ENCODE measurements at places on chromosomes 11 and 22.

DNA sequence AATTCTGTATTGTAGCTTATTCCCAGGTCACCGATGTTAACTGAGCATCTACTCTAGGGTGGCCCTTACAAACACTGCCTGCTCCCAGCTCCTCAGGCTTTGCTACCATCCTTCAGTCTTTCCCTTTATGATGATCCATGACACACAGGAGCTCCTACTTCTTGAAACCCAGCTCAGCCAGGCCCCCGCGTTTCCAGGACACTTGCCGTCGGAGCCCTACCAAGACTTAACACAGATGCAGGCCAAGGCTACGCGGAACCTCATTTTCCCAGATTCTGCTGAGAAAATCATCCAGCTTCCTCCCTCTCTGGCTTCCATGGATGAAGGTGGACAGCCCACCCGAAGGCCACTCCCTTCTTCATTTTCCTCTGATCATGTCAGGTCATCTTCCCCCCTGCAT lies 18.6 kb downstream of the IGSF9B start:
- no peak for DNase-seq

DNA sequence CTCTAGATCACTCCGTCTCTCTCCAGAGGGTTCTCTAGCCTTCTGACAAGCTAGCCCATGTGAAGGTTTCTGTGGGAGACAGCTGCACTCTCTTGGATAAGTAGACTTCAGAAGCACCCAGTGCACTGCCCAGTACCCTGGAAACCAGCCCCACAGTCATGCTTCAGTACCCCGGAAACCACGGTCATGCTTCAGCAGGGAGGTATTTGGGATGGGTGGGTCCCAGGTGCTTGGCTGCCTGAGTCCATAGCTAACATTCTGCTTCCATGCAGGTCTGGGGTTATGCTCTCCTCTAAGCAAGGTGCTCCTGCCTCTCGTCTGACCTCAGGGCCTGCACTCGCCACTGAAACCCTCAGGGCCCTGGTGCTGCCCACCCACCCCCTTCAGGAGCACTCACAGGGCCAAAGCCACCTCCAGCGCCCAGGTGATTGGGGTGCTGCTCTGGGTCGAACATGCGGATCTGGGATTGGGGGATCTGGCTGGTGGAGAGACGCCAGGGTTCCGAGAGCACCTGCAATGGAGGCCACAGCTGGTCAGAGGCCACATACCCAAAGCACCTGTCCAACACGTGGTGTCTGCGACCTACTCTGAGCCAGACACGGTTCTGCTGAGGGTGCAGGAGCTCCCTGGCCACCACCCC lies 7.3 kb upstream of the SYCE3 start:
- DNase-seq = no peak

DNA sequence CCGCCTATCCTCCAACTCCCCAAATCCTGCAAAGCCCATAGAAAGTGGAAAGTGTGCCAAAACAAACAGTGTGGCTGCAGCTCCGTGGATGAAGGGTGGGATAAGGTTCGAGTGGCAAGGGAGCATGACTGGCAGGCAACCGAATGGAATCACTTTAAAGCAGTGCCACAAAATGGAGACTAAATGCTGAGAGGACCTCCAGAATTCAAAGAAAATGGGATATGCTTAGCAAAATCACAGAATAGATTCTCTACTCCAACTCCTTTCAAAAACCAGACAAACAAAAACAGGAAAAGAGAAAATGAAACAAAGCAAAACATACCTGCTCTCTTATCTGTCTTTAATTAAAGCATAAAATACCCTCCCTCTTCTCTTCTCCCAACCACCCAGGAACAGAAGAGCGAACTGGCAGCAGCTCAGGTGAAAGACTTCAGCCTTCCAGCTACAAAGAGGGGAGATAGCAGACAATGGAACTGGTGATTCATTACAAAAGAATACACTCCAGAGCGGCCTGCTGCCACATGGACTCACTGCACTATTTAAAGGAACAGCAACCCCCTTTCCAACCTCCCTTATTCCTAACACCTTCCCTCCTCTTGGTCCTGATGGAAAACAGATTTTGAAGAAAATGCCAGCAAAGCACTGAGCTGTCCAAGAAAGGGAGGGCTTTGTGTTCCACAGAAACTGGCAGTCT lies 118.5 kb downstream of the APOL5 start:
- DNase-seq = peak; percentile 48

DNA sequence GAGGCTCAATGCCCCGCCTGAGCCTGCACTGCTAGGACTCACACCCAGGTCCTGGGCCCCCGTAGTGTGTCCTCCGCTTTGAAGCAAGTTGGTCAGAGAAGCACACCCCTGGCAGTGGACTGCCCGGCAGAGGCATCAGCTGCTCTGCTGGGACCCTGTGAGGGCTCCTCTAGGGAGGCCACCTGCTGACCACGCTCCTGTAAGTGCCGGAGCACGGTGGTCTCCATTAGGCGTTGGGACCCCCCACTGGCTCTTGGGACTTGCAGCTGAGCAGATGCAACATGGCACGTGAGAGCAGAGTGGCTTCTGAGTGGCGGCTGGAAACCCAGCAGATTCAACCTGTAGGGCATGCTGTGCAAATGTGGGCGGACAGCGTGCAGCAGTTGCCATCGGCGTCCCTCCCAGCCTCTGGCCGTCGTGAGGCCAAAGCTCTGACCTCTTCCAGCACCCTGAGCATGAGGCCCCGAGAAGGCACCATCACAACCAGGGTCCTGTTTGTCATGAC lies 16.9 kb downstream of the MRGPRG start:
- DNase-seq = no peak

GRCh38 chr11:95123556-95123955 lies 33.9 kb downstream of the ENDOD1 start:
- DNase-seq = no peak

- no peak for DNase-seq
Measured at GRCh38 chr11:131823772-131824171, 453.4 kb downstream of the NTM start.

DNA sequence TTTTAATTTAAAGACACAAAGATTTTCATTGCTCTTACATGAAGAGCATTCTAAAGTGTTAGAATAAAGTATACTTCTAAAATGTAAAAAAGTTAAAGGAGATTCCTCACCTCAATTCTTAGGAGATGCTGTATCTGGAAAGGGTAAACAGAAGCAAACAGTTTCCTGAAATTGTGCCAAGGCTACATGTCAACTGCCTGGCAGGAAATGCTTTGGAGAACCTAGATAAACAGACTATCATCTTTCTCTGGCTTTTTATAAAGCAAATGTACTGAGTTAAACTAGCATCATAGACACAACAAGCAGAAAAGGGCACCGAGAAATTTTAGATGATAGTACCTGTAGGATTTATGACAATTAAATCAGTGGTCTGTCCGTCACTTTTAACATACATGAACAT lies 24.7 kb upstream of the AKIP1 start:
- no peak for DNase-seq

DNA sequence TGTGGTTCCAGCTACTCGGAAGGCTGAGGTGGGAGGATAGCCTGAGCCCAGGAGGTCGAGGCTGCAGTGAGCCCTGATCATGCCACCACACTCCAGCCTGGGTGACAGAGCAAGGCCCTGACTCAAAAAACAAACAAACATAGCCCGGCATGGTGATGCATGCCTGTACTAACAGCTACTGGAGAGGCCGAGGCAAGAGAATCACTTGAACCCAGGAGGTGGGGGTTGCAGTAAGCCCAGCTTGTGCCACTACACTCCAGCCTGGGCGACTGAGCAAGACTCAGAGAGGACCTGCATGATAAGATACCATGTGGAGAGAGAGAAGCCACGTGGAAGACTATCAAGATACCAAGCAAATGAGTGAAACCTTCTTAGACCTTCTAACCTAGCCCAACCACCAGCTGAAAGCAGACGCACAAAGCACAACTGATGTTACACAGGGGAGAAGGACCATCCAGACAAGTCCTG lies 36.1 kb downstream of the AMBRA1 start:
- no peak for DNase-seq

GRCh38 chr11:5151713-5152153 lies 2.8 kb downstream of the OR52A1 start:
- no peak for DNase-seq

DNA sequence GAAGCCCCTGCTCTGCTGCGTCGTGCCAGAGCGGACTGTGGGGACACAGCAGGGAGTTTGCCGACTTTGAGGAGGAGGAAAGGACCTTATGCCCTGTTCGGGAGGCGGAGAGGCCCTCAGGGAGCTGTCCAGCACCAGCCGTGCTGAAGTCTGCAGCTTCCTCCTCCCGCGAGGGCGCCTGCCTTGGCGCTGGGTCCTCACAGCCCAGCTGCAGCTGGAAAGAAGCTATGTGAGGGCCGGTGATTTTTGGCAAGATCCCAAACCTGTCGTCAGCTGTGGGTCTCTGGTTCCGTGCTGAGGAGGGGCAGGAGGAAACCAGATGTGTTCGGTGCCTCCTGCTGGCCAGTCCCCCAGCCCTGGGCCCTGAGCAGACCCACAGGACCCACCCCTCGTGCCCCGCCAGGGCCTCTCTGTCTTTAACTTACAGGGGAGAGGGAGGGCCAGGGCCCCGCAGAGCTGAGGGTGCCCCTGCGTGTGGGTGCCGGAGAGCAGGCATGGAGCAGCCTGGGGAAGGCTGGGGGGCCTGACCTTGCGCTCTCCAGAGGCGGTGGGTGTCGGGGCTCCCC lies 12.0 kb downstream of the BRSK2 start:
- peak; percentile 65 for DNase-seq

DNA sequence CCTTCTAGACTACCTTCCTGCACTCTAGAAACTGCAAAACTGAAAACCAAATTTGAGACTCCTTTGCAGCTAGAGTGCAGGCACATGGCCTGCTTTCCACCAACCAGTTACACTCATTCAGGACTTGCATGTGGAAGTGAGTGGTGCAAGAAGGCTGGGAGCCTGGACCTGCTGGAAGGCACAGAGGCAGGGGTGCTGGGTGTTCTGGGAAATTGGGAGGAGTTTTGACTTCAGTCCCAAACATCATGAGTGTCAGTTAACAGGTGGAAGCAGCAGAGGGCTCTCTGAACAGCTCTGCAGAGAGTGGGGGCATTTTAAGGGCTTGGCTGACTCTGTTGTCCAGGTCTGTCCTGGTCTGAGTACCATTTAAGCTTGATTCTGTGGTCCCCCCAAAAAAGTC lies 49.3 kb upstream of the SYT13 start:
- DNase-seq = no peak

GRCh38 chr11:109036011-109036410 lies 371.1 kb downstream of the DDX10 start:
- no peak for DNase-seq

- no peak for DNase-seq
Measured at GRCh38 chr11:108818971-108819370, 154.1 kb downstream of the DDX10 start.

DNA sequence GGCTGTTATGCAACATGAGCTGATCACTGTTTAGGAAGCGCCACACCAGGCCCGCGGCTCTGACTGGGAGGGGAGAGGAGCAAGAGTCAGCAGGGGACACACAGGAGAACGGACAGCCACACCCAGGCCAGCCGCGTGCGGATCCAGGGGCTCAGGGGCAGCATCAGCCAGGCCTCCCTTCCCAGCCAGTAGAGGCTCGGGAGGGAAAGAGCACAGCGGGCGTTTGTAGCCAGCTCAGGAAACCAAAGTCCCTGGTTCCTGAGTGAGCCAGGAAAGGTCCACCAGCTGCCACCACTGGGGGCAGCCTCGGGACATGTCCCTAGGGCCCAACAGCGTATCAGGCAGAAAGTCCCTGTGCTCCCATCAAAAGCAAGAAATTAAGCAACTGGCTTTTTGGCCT lies 71.8 kb upstream of the PITPNB start:
- peak; percentile 89 for DNase-seq

GRCh38 chr11:5129457-5129877 lies 8.7 kb downstream of the OR52A5 start:
- no peak for DNase-seq

DNA sequence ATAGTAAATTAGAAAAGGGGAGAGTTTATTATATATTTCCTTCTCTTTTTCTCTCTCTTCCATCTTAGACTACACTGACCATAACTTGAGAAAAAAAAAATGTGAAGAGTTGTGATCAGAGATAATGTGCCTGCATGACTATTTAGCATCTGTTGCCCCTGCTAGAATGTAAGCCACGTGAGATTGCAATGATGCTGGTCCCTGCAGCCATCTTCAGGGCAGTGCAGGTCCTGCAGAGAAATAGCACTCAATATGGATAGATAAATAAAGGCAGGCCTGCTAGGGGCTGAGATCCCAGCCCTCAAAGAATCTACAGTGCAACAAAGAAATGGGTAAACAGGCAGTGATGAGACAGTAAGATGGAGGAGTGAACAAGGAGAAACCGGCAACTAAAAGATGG lies 7.8 kb upstream of the DKK3 start:
- no peak for DNase-seq

DNA sequence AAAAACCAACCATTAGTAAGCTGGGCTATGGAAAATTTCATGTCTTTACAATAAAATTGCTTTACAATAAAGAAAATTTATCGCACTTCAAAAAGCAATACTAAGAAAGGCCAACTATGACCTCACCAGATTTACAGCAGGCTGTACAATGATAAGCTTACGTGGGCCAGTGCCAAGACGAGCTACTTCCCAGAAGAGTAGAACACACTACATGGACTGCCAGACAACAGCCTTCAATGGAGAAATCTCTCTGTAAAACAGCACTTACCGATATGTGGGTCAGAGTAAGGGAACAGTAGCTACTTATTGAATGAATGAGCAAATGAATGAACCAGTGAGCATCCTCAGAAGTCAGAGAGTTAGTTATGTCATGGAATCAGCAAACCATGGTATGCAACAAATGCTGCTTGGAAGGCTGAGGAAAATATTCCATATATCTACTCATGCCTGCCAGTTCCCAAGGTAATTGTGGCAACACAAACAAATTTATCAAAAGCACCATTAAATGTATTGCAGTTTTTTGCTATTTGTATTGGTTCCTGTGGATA lies 74.4 kb downstream of the SLC36A4 start:
- no peak for DNase-seq

- DNase-seq = no peak
Measured at GRCh38 chr22:42257386-42257785, 13.1 kb downstream of the TCF20 start.

DNA sequence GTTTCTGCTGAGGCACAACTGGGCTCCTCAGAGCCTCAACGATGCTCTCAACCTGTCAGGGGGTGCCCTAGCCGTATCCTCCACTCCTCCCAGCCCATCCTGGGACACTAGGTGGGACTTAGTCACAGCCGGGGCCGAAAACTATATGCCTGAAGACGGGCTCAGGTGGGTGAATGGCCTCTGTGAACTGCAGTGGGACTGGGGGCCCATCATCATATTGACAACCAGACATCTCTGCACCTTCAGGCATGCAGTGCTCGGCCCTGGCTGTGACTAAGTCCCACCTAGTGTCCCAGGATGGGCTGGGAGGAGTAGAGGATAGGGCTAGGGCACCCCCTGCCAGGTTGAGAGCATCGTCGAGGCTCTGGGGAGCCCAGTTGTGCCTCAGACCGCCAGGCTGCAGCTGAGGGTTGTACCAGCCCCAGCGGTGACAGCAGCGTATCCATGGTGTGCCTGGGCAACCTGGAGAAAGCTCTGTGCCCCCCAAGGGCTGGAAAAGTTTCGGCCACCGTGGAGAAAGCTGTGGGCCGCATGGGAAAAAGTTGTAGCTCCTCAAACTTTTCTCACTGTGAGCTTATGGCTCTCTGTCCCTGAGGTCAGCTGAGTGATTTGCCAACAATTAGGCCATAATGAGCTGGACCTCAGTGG lies 88.9 kb downstream of the RRM1 start:
- DNase-seq = no peak

GRCh38 chr11:71338801-71339395 lies 86.5 kb upstream of the SHANK2 start:
- no peak for DNase-seq
